ENCODE measurements at places on chromosomes 3 and 15.

DNA sequence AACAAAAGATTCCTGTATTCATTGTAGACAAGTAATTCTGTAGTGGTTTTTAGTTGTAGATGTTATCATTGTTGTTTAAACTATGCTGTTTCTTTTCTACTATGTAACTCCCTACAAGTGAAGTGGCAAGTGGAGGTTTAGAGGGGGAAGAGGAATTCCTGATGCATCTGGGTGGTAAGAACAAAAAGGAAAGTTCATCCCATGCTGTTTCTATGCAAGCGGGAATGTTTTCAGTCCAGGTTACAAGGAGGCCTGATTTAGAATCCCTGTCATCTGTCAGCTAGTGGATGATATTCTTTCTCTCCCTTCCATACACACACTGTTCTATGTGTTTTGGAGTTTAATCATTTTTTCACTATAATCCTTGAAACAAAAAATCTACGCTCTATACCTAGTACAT lies 67.4 kb downstream of the IMPG2 start:
- no peak for DNase-seq

GRCh38 chr3:190767851-190768250 lies 94.6 kb downstream of the GMNC start:
- no peak for DNase-seq

DNA sequence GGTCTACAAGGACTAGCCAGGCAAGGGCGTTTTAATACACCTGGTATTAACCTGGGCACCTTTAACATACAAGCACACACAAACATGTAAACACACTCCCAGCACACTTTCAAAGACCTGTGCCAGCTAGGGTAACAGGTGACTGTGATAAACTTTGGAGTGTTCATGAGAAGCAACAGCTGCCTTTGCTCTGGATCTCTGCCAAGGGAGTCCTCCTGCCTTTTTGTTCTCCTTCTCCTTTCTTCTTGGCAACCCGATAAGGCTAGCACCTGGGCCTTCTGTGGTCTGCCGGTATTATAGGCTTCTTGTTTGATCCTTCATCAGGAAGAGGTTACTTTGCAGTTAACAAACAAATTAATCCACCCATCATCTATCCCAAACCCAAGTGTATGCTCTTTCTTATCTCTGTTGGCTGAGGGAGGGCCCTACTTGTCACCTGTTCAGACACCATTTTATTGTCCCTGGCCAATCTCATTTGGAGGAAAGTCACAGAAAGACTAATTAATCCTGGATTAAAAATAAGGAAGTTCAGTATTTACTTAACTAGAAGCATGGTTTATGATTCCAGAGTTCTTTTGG lies at the start of gene RETNLB:
Gene RETNLB (minus strand): TSS at position 7 of the 579 bp plus-strand sequence. CDS start 225 bp downstream, outside the sequence.
- DNase-seq = no peak

DNA sequence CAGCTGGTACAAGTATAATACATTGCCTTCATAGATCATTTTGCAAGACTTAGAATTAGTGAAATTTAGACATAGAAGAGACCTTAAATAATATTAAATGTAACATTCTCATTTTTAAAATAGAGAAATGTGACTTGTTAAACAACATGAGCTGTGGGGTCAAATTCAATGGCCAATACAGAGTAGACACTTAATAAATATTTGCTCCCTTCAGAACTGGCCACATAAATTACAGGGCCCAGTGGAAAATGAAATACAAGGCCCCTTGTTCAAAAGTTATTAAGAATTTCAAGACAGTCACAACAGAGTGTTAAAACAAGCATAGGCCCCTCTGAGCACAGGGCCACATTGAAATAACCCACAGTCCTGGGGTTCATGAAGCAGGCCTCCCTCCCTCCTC lies 58.1 kb upstream of the PHLDB2 start:
- no peak for DNase-seq

- DNase-seq = no peak
Observed at GRCh38 chr15:31127596-31128261, 26.2 kb upstream of the TRPM1 start.

GRCh38 chr3:72628065-72628464 lies 220.2 kb downstream of the SHQ1 start:
- no peak for DNase-seq

GRCh38 chr3:11969986-11970385 lies 34.2 kb upstream of the SYN2 start:
- DNase-seq = no peak

DNA sequence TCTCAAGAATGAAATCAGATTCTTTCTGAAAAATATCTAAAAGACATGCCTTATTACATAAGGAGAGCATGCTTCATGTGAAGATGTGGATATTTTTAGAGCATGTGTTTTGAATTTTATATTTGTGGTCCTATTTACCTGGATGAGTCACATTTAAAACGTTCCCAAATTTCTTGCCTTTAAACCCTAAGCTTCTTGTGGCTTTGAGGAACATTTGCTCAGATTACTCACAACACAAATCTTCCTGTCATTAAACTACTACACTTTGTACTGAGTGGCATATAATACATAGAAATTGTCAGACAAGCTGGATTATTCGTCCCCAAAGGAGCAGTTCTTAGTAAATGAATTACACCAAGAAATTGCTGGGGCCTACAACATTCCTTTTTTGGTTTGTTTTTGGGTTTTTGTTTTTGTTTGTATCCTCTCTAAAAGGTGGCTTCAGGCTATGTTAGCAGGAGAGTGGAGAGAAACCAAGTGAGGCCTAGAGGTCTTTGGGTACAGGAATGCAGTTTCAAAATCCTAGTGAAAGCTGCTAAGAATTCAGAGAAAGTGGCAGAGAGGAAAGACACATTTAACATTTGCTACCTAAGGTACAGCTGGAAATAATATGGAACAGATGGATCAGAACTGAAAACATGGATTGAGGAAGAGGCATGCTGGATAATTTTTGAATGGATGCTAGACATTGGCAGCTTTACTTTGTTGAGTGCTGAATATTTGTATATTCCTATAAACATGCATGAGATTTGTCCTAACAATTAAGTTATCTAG lies 128.1 kb downstream of the RPL22L1 start:
- DNase-seq = no peak

GRCh38 chr15:98421419-98422129 lies 226.8 kb upstream of the IGF1R start:
- DNase-seq = peak; percentile 65

DNA sequence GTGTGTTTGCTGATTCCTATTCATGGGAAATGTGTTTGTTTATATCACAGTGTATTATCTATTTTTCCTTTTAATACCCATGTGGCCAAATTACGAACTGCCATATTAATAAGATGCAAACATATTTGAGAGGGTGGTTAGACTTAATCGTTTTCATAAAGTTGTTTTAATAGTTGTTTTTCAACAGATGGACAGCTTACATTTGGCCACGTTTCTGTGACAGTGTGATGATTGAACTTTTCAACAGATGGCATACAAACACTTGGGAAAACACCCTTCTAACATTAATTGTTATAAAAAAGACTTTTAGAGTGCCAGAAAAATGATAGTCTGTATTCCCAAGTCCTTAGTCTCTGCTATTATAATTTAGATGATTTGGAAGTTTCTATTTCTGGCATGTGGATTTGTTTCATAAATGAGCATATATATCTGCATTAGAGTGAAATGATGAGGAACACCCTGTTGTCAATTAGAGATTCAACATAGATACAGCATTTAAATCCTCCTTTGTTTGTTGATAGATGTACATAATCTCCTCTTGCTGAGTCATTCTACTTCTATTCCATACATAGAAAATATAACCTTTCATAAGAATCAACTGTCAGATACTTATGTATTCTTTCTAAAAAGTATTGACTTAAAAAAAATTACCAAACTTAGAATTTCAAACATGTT lies 13.1 kb downstream of the PLAAT1 start:
- no peak for DNase-seq

DNA sequence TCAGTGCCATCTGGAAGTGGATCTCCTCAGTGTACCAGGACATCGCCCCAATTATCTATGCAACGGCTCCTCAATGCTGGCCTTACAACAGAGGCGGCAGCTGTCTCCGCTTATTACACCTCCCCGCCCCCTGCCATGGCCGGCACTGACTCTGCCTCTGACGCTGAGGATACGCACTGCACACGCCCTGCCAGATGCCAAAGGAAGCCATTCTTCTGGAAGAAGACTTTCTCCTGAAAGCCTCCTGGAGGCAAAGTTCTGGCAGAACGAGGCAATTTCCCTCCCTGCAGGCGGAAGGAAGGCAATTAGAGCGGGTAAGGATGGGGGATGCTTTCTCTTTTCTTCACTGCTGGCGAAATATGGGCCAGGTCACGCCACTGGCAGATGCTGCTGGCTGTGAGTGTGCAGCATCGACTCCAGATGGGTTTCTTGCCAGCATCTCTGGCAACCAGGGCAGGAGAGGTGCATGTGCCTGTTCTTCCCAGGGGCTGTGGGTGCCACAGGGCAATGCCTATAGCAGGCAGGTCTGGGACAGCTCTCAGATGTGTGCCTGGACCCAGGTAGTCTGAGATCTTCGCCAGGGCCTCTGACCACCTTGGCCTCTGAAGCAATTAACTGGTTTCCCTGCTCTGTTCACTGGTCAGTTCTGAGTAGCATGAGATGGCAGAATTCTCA lies 62.2 kb upstream of the MRPS22 start:
- no peak for DNase-seq

DNA sequence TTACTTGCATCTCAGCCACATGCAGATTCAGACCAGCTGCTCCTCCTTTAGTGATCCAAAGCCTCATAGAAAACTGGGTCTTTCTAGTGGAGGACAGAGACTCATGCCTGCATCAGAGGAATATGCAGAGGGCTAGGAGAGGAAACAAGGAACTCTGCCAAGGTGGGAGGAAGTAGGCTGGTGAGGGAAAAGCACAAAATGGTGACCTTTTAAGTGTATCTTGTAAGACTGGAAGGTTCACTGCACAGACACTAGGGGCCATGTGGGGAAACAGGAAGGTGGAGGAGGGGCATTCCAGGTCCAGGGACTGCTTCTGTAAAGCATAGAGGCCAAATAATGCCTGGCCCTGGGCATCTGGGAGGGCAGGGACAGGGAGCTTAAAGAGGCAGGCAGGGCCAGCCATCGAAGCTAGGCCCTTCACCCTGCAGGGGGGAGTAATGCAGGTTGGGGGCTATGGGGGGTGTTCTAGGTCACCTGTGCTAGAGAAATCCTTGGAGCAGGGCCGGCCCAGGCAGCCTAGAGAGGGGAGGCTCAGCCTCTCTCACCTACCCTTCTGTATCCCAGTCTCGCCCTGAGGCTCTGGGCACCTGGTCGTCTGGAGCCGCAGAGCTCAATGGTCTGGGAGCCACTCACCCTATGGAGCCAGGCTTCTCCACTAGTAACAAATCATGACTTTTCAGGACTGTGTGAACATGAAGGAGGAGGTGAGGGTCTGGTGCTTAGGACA lies 117.7 kb downstream of the DNAJB8 start:
- DNase-seq = no peak

- no peak for DNase-seq
Observed at GRCh38 chr3:184788751-184789150, 23.2 kb upstream of the VPS8 start.

GRCh38 chr15:24761704-24762302 lies 86.2 kb downstream of the NPAP1 start:
- no peak for DNase-seq

DNA sequence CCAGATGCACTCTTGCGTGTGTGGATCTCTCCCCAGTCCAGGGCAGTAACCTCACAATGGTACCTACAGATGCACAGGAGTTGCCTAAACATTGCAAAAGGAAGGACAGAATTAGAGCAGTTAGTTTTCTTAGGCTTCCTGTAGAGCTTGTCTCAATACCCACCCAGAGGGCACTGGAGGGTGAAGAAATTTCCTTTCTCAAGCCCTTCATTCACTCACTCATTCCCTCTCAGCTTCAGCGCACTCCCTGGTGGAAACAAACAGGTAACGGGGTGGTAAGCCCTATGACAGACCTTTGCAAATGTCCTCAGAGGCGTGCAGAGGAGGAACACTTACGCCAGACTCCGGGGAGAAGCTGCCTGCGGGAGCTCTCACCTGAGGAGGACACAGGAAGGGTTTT lies 267.4 kb upstream of the HES1 start:
- no peak for DNase-seq

All from stimulated activated CD4-positive, alpha-beta T cell treated with anti-CD3 and anti-CD28 coated beads, Interleukin-12 subunit alpha, Interleukin-12 subunit beta, amount 100 ng/mL, for 24 hours (primary cell).